Activated T-helper 9 cell treated with anti-CD3 and anti-CD28 coated beads, Interleukin-2, amount 50 U/mL, for 16 hours (primary cell): ENCODE measurements at places on chromosomes 1 and 21.

DNA sequence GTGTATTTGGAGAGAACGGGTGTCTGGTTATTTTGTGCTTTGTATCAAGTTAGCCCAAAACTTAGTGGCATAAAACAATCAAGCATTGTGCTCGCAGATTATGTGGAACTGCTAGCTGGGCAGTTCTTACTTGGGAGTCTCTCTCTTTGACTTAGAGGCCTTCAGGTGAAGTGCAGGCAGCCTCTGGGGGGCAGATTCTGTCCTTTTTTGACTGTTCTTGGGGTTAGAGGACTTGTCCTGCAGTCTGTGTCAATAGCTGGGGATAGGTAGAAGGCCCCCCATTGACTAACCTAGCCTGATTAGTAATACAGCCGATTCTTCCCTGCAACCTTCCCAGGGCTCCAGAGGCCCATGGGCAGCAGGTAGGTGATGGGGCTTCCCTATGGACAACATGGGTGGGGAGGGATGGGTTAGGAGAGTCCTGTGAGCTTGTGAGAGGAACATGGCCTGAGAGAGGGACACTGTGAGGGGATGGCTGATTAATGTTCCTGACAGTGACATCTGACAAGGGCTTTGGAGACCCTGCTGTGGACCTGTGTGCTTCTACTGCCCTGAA, 37.2 kb upstream of the ACOT11 start:
- DNase-seq = no peak

DNA sequence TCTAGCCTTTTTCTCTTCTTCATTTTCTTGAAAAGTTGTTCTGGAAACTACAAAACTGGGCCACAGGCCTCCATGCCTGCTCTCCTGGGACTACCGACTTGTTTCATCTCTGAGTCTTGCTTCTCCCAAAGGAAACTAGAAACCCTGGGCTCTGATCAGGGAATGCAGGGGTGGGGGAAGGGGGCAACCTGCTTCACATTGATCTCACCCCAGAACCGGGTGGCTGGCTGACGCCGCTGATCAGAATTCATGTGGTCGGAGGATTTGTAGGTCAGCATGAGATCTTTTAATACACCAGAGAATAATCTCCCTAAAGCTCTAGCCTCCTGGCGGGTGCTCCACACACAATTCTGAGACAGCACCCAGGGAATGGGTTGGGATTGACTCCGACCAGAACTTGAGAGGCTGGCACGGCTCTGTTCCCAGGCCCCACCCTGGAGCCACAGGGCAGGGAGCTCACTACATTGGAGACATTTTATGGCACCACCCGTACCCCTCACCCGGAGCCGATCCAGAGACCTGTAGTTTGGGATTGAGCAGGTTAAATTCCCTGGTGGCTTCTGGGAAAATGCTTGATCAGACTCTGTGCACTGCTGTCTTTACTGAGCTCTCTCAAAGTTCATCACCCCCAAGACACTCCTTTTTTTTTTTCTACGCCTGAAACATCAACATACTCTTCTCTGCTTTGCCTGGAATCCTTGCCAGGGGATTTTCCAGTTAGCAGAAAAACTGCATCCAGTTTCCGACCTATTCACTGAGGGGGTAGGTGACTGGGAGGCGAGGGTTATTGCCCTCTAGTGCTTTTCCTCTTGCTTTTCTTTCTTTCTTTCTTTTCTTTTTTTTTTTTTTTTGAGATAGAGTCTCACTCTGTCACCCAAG, 12.2 kb upstream of the ARHGEF10L start:
- no peak for DNase-seq

DNA sequence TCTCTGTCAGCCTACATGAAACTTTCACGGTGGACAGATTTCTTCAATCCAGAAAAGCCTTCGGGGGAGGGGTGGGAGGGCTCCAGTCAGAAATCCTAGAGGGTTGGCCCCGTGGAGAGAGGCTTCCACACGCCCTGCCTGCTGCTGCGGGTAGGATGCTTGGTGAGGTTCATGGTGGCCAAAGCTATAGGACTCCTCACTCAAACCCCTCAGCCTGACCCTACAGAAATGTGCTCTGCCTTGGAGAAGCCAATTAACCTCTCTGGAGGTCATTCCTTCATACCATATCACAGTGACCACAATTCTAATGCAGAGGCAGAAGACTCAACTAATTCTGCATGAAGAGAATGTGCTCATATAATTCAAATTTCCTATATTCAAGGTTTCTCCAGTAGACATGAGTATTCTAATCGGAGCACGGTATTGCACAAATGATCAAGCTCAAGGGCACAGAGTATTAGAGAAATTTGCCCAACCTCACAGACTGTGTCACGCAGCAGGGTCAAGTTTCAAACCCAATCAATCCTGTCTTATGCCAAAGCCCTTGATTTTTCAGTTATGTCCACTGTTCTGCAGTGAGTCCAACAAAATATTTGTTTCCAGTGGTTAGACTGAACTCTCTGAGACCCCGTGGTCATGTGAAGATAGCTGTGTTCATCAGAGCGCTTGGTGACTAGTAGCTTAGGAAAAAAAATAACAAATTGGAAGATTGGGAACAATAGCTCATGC, 104.8 kb downstream of the TOMM20 start:
- DNase-seq = no peak

DNA sequence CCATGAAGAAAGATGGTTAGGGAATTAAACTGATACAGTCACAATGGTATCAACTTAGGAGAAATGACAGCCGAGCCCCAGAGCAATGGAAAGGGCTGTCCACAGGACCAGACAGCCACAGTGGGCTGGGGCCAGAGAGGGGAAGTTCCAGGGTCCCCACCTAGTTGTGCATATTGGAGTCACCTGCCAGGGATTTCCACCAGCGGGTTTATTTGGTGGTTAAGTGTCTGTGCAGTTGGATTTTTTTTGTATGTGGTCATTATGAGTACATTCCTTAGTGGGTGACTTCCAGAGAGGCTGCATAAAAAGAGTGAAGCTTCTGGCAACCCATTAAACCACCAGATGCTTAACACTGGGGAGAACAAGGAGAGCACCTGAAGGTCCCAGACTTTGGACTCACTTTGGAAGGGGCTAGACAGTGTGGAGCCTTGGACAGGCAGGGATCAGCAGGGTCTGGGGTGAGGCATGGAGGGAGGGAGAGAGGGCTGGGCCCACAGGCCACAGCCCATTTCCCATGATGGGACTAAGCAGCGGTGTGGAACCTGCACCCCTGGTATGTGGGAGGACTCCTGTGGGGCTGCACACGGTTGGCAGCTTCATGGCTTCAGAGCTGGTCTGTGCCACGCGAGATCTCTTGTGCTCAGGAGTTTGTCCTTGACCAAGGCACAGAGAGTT, 7.8 kb upstream of the PTTG1IP start:
- no peak for DNase-seq

DNA sequence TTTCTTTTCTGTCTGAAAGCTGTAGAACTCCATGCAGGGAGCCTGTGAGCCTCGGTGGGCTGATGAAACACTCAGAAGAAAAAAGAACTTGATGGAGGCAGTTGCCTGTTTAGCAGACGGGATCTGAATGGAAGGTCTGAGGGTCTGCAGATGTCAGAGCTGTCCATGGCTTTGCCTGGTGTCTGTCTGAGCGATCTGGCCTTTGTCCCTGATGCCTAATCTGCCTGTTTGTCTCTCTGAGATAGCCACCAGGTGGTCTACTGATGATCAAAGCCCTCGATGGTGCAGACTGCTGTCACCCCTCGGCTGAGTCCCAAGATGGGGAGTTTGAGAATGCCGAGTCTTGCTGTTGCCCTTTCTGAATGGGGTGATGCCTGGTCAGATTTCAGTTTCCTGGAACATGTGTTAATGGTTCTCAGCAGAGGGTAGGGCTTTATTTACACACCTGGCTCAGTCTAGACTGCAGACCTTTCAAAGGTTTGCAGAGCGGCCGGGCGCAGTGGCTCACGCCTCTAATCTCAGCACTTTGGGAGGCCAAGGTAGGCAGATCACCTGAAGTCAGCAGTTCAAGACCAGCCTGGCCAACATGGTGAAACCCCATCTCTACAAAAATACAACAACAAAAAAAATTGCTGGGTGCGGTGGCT, 90.4 kb downstream of the KIF26B start:
- DNase-seq = no peak

DNA sequence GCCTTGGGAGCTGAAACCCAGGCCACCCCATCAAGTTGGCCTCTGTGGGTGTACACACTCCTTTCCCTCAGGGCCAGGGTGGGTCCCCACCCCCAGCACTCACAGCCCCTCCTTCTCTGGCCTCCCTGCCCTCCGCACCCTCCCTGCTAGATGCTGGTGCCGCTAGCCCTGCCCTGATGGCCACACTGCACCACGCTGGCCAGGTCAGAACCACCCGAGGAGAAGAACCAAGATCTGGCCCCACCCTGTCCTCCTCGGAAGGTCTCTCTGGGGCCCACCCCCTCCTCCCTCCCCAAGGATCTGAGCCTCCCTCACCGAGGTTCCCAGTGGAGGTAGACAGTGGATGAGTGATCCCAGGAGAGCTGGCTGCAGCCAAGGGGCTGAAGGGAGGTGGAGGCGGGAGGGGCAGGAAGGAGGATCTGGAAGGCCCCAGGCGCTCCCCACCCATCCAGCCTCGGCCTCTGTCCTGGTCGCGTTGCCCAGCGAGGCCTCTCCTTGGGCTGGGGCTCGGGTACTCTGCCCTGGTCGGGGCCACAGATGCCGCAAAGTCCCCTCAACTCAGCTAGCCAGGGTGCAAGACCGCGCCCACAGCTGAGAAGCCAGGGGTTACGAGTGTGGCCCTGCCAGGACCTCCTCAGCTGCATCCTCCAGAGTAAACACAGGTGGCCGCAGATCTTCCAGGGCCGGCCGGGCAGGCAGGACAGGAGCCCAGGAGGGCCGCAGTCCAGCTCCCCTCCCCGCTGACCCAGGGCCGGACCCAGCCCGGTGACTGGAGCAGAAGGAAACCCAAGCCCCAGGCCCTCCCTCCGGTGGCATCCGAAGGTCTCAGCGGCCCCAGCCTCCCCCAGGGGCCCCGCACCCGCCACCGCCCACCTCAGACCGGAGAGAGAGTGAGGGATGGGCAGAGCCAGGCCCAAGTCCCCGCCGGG, 5.2 kb downstream of the B3GALT6 start:
- DNase-seq = no peak

GRCh38 chr1:14238472-14239307, 359.8 kb upstream of the KAZN start:
- no peak for DNase-seq

DNA sequence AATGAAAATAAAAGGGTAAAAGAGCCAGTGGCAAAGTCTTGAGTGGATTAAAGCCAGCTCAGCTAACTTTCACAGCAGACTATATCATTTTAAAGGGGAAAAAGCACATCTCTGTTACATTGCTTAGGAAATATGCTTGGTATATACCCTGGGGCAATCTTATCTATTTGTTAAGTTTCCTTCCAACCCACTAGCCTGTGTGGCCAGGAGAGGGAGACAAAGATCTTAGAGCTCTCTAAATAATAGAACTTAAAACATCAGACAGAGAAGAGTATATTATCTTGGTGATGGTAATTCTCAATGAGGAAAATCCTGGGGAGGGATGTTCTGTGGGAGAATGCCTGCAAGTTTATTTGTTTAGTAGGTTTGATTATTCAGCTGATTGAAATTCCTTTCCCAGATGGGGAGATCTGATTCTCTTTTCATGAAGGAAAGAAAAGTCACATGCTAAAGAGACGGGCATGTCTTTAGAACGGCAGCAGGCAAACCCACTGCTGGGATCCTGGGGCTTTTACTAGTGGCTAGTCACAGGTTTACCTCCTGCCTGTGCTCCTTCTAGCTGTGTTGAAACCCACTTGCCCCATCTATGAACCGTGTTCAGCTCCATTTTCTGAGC, 3.6 kb downstream of the KCNE2 start:
- no peak for DNase-seq

DNA sequence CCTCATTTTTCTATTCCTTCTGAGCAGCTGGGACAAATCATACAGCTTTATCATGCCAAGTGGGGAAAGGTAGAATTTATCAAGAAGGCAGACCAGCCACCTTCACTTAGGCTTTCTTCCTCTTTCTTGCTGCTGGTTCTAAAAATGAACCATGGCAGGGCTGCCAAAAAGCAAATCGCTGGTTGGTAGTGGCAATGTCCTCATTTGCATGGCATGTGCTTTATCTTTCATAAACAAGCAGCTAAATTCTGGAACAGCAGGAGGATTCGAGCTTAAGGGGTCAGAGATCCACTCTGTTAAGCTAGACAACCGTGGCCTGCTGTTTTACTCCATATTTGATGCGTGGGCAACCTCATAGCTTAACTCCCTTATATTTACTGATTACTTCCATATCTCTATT, 91.3 kb downstream of the RPE65 start:
- no peak for DNase-seq

- no peak for DNase-seq
Observed at GRCh38 chr1:64922336-64922735, 44.0 kb downstream of the JAK1 start.

DNA sequence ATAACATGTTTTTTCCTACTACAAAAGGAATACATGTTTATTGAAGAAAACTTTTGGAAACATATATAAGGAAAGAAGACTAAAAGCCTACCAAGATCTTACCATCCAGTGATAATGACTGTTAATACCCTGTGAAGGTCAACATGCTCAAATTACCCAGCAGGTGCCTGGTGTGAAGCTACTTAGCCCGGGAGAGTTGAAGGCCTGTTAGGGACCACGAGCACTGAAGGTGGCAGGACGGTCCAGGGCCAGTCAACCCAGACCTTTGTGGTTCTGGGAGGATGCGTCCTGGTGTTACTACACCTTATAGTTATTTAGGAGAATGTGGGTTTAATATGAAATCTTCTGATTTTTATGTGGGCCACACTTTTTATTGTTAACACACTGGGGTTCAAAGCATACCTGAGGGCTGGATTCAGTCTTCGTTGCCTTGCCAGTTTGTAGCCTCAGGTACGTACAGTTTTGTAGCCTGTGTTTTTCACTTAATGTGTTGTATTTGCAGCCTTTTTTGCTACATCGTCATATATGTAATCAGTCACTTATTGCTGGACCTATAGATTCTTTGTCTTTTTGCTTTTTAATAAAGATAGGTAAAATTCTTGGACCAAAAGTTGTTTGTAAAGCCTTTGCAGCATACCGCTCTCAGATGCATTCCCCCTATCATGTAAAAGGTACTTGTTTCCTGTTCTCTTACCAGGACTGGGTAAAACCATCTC, 9.8 kb downstream of the ITSN1 start:
- no peak for DNase-seq

DNA sequence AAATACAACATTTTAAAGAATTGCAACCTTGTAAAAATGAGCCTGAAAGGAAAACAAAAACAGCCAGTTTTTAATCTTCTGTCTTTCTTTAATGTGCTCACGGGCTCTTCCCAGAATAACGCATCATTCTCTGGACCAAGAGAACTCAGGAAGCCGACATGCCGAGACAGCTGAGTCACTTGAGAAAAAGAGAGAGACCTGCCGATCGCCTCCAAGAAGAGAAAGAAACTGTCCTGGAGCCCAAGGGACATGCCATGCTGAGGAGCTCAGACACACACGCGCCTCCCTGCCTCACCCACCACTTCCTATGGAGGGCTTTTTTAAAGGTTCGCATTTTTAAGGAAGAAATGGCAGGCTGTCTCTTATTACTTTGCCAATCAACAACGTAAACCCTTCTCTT, 176.4 kb downstream of the ZNF281 start:
- DNase-seq = no peak

GRCh38 chr1:159560599-159560998, 24.8 kb upstream of the OR10J5 start:
- DNase-seq = no peak

GRCh38 chr21:27047283-27047657, 80.4 kb upstream of the ADAMTS5 start:
- DNase-seq = no peak

- DNase-seq = no peak
Observed at GRCh38 chr1:72362538-72362937, 80.2 kb upstream of the NEGR1 start.
